ENCODE measurements at places on chromosomes 5 and 9.

DNA sequence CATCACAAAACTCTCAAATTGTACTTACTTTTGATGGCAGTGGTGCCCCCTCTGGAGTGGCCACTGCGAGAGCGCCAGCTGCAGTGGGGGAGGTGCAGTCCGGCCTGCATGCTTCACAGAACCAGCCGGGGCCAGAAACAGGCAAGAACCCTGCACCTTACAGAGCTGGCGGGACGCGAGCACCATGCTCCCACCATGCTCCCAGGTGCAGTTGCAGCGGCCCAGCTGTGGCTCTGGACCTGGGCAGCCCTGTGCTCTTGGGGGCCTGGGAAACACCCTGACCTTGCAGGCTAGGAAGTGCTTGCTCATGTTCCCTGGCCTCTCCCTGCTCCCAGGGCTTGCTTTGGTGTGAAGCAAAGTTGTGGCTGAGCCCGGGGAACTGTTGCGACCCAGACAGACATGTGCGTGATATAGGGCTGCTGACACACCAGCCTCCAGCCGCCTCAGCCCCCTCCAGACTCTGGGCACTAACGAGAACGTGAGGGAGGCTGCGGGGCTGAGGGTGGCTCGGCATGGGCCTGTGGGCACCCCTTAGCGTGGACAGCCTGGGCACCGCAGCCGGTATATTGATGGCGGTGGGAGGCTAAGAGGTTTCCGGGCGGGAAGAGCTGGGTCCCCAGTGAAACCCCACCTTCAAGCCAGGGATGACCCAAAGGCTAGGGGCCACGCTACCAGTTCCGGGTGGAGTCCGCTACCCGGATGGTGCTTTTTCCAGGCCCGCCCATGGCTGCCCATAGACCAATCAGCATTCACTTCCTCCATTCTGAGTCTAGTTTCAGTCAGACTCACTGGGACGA is 1809.9 kb upstream of the ACO1 start:
- DNase-seq: peak; percentile 74

DNA sequence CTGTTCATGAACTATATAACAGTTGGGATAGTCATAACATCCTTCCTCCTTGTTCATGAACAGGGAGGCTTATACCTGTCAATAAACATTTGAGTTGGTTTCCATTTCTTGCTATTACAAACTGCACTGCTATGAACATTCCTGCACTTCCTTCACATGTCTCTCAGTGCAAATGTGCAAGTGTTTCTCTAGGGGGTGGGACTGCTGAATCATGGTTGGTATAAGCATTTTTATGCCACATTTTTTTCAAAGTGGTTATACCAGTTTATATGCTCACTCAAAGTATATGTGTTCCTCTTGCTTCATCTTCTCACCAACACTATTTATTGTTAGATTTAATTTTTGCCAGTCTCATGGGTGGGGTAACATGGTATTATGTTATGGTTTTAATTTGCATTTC is 25.8 kb upstream of the TPD52L3 start:
- no peak for DNase-seq

DNA sequence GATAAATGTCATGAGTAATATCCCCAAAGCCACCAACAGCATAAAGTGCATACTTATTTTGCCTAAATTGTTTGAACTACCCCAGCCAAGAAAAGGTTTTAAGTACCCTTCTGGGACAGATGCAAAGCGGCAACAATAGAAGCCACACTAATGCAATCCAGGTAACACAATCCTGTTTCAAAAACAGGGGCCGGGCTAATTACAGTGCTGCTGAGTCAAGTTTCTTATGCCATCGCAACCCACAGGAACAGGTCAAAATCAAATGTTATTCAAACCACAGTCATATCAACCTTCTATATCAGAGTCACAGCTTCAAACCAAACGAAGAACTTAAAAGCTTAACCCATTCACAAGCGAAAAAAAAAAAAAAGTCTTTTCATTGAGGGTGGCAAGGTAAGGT is 28.3 kb downstream of the EBF1 start:
- DNase-seq: no peak

DNA sequence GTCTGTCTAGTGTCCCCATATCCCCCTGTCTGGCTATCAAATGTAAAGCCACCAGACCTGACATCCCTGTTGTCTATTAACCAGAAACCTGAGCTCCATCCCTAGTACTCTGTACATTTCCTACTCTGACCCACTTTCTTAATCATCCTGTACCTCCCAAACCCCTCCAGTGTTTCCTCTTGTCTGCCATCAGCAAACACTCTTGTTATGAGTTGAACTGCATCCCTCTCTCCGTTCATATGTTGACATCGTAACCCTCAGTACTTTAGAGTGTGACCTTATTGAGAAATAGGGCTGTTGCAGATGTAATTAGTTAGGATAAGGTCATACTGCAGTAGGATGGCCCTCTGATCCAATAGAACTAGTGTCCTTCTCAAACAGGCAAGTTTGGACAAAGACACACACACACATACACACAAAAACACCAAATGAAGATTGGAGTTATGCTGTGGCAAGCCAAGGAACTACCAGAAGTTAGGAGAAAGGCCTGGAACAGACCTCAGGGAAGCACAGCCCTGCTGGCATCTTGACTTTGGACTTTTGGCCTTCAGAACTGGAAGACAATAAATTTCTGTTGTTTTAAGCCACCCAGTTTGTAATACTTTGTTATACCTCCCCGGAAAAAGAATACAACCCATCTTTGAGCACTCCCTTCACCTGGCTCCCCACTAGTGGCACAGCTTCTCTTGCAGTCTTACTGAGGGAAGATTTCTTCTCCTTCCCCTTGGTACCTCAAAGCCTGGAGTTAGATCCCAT is 180.0 kb upstream of the PTGER4 start:
- no peak for DNase-seq

- no peak for DNase-seq
Measured at GRCh38 chr5:91042936-91043255, 340.2 kb downstream of the ARRDC3 start.

DNA sequence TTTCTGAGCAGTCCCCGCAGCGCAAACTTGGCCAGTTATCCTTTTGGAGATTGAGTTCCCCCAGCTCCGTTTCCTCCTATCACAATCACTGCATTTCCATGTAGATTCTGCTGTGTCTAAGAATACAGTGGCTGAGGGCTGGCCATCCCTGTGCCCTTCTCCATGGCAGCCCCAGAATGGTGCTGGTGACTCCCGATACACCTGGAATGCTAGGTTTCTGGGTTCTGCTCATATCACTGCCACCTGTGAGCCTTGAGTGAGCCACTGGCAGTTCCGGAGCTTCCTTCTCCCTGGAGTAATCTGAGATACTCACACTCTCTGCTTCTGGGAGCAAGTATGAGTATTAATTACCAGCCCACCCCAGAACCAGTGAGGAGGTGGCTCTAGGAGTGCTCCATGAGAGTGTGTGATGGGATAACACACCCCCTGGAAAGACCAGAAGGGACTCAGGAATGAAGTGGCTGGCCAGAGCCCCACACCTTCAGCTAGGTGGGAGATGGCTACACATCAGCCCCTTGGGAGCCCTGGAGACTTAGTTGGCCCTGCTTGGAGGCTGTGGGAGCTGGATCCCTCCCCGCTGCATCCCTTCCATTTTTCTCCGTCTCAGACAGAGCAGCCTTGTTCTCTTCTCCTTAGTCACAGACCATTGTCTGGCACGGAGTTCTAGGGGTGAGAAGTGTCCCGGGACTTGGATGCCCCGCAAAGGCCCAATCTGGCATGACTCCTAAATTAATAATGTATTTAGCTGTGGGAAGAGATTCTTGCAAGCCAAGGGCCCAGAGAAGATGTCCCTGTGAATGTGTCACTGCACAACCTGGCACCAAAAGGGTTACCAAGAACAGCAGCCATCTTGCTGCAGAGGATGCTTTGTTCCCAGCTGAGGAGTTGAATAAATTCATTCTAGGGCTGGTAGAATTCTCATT is 4.9 kb downstream of the PCDHGC5 start:
- no peak for DNase-seq

GRCh38 chr9:105127863-105128220 is 116.6 kb upstream of the SLC44A1 start:
- no peak for DNase-seq

DNA sequence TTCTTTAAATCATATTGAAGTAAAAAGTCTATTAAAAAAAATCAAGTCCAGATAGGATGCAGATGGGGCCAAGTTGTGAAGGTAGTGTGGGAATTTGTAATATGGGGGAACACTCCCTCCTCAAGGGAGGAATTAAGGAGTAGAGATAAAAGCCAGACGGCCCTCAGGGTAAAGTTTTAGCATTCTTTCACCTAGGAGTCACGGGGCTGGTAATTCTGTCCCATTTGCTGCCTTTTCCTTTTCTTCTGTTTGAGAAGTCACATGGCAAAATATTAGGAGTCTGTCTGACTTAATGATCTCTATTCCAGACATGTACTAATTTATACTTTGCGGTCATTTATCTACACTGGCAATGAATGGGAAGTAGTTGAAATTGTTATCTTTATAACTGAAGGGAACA is 61.9 kb downstream of the SNX24 start:
- no peak for DNase-seq

GRCh38 chr5:69368458-69369339 is 621 bp downstream of the AK6 start:
- DNase-seq: no peak

GRCh38 chr5:177447066-177447610 is 524 bp downstream of the PRR7 start:
- DNase-seq: peak; percentile 87

- DNase-seq: no peak
Measured at GRCh38 chr9:131635285-131635684, 90.0 kb downstream of the PRRT1B start.

GRCh38 chr5:123671042-123671441 is 159.1 kb downstream of the CSNK1G3 start:
- DNase-seq: peak; percentile 54

DNA sequence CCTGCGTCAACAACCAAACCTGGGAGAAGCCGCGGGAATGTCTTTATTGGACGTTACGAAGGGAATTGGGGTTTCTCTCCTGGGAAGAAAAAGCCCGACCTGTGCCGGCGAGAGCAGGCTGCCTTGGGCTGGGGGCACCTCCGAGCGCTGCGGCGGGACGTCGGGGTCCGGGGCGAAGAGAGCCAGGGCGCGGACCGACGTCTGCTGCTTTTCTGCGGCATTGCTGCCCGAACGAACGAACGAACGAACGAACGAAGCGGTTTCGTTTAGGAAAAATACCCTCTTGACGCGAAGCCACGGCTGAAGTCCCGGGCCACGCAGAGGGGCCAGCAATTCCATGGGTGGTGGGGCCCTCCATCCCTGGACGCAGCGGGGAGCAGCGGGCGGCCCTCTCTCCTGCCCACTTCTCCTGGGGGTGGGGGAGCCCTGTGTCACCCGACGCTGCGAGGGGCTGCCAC is 4.8 kb upstream of the PITX1 start:
- no peak for DNase-seq

Measured in BE2C (cell line).